ENCODE measurements at places on chromosomes 6 and 20. TPM values are rescaled to one million over a fixed set of nuclear protein-coding genes. Genes with fewer than 3 reads are reported as not detected.

Gene LAMA4
- 268 TPM for polyA plus RNA-seq

Gene GSTA1
- not detected for polyA plus RNA-seq

Gene C20orf141
- polyA plus RNA-seq: 0.12 TPM

Gene NOX3
- polyA plus RNA-seq: not detected

Gene RCAN2
- 7.4 TPM for polyA plus RNA-seq

Gene TTK
- 5.1 TPM for polyA plus RNA-seq

Gene GHRH
- not detected for polyA plus RNA-seq

Gene SYTL3
- polyA plus RNA-seq: 1.5 TPM

Gene TMC2
- not detected for polyA plus RNA-seq

Gene HCRTR2
- polyA plus RNA-seq: not detected

Gene KIF6
- 0.56 TPM for polyA plus RNA-seq

Gene RBM24
- polyA plus RNA-seq: 19.9 TPM
